ENCODE measurements at places on chromosomes 6 and 20. TPM values are rescaled to one million over a fixed set of nuclear protein-coding genes. Genes with fewer than 3 reads are reported as not detected.

DNA sequence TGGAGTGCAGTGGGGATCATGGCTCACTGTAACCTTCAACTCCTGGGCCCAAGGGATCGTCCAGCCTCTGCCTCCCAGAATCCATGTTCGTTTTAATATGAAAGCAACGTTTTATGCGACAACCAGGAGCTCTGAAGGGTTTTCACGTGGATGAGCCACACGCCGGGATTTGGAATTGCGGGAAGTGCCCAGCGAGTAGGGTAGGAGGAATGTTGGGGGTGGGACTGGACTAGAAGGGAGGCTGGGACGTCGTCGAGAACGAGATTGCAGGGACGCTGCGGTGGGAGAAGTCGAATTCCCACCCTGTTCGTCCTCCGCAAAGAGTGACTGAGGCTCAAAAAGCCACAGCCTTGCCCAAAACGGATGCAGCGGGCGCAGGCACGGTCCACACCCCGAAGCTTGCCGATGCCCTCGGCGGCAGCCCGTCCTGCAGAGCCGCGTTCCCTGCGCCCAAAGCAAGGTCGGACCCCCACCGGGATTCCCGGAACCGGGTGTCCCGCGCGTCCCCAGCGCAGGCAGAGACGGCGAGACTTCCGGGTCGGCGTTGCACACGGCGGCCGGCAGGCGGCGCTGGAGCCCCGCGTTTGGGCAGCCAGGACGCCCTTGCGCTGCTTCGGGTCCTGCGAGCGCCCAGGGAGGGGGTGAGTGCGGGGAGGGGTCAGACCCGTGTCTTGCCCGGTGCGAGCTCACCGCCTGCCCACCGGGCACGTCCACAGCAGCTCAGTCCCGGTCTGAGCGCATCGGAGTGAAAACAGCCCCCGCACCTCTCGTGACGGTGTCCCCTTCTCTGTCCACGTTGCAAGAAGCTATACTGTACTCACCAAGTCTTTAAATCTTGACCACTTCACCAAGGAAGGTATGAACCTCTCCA is 87.8 kb downstream of the DHX35 start:
- DNase-seq = no peak

GRCh38 chr6:2384528-2384927 is 139.1 kb upstream of the GMDS start:
- no peak for DNase-seq

GRCh38 chr20:54355631-54356280 is 119.6 kb upstream of the DOK5 start:
- no peak for DNase-seq

Gene C6orf141
- 12.3 TPM for total RNA-seq

Gene CLPSL1
- total RNA-seq = not detected

DNA sequence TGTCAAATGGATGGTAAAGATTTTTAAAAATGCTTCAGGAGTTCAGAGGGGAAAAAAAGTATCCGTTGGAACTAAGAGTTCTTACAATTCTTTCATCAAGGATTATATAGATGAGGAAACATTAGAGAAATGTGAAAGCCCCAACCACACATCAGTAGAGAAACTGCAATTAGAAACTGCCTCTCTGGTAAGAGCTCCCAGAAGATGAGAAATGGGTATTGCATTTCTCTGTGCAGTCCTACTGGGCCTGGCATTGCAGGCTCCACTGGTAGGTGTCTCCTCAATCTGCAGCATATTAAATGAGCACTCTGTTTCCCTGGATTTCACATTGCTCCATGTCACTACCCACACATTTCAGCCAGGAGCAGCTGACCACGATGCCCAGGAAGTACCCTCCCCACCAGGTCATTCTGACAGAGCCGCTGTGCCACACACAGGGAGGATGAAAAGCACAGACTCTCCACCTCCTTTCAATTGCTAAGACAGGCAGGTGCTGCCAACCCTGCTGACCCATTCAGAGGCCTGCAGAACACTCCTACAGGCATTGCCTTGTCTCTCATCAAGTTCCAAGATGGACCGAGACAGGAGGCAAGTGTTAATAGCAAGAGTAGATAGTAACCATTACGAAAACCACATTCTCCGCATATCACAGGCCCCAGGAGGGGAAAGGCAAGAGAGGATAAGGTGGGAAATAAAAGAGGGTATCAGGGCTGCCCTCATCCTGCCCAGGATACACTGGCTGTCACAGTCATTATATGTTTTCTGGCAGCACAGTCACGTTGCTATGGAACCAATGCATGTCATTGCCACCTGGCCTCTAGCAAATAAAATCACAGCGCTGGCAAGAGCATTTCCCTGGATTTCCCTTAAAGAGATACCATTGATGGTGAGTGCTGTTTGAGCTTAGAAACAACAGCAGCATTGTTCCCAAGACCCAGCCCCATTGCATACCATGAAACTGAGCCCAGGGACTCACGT is 241.7 kb downstream of the ATXN1 start:
- DNase-seq = no peak

DNA sequence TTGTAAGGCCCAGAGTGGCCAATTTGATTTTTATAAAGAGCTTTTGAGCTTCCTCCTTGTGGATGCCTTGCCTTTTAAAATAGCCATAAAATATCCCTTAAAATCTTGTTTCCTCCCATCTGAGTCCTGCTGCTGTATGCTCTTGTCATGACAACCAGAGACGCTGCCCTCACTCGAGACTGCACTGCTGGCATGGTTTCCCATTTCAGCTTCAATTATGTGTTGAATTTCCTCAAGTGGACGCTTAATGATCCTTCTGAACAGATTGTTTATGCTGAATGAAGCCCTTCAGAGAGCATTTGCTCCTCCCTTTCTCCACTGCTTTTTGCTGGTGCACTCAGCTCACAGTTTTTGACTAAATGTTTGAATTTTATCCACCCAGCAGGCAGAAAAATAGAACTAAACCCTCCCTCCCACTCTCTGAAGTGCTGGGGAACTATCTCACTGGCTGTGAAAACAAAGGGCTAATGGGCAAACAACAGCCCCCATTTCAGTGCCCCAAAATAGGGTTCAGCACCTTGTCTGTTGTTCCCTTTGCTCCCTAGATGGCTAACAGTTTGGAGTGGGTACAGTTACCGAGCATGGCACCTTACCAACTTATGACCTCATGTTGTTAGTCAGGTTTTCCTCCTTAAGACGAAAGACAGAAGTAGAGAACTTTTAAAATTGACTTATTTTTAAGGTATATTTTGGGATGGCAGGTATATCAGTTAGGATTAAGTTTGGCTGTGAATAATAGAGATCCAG is 45.5 kb upstream of the RNF8 start:
- DNase-seq = peak; percentile 11

GRCh38 chr6:39156801-39157200 is 41.8 kb upstream of the SAYSD1 start:
- DNase-seq = no peak

- DNase-seq = no peak
These were observed 87.2 kb downstream of the BMP7 start for GRCh38 chr20:57179265-57179664.

Gene KCNQ2
- total RNA-seq = not detected

DNA sequence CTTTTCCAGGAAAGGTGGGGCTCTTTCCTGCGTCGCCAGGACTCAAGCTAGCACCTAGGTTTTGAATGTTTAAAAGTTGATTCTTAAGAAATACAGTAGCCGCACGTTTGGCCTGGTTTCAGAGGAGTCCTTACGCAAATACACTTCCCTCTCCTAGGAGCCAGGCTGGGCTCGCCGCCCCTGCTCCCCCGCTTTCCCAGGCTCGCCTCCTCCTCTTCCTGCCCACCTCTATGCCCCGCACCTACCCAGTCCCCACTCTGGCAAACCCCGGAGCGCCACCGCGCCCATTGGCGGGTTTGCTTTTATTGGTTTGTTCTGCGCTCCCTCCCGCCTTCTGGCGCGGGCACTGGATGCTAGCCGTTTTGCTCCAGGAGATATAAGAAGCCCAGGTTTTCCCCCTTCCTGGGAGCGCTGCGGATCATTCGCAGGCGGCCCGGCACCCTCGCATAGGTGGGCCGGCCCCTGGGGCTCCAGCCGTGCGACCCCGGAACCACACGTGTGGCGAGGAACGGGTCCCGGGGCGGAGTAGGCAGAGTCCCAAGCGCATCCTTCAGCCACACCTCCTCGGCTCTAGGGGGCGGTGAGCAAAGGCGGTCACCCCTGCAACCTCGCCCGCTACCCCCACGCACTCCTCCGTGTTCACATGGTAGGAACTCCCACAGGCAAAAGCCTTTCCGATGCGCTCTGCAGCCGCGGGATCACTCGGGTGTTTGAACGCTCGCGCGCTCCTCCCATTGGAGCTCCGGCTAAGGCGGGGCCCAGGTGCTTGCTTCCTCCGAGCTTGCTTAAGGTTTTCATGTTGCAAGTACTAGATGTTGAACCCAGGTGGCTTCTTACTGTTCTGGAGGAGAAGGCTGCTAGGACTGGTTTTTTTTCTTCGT is 119.0 kb downstream of the RTN4IP1 start:
- peak; percentile 52 for DNase-seq

DNA sequence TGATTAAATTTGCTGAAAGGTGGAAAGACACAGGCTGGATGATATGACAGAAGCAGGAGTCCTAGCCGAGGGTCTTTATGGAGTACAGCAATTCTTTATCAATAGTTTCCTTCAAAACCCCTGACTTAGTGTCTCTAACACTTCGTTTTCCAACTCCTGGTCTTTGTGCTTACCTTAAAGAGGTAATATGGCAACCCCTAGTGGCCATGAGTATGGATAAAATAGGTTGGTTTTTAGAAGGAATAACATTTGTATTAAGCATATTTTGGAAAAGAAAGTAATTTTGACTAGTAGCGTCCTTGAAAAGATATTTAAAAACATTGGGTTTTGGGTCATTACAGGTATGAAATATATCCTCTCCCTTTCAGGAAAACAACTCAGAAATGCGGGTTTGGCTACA is 51.9 kb downstream of the VGLL2 start:
- no peak for DNase-seq

GRCh38 chr6:73176057-73176456 is 49.2 kb downstream of the KHDC1L start:
- no peak for DNase-seq

DNA sequence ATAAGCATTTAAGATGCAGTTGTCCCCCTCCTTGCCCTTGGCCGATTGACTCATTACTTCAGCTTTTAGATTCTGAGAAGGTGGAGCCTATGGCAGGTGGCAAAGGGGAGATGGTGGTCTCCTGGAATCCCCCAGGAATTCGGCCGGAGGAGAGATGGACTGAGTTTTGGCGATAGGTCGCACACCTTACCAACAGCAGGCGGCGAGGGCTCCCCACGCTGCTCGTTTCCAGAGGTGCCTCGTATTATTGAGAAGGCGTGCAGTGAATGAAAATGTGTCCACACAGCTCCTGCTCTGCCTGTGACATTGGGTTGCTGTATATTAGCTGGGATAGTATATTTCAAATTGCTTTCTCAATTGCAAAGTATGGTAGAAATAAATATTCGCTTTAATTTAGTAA is 224.5 kb downstream of the ARID1B start:
- DNase-seq = no peak

GRCh38 chr6:12490904-12491571 is 200.9 kb downstream of the EDN1 start:
- DNase-seq = peak; percentile 12

DNA sequence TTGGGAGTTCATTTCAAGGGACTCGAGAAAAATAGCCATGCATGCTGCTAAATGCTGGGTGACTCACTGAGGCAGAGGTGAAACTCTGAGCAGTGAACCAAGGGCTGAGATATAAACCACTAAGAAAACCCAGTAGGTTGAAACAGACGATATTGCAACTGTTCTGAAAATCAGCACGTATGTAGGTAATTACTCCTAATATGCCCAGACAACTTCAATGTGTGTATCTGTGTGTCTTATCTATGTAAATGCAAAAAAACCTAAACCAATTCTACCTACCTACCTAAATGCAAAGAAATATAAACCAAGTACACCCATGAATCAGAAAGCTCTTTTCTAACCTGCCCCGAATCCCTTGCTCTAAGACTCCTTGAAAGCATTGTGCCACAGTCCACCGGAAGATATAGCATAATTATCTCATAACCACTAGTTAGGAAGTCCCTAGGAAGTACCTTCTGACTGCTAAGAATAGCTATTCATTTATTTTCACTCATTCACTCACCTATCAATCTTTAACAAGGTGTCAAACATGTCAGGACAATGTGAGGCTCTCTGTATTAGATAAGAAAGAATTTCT is 458.7 kb upstream of the RUNX2 start:
- no peak for DNase-seq

Gene GJA10
- total RNA-seq = not detected

- no peak for DNase-seq
These were observed 14.3 kb downstream of the CUL9 start for GRCh38 chr6:43196337-43196736.

DNA sequence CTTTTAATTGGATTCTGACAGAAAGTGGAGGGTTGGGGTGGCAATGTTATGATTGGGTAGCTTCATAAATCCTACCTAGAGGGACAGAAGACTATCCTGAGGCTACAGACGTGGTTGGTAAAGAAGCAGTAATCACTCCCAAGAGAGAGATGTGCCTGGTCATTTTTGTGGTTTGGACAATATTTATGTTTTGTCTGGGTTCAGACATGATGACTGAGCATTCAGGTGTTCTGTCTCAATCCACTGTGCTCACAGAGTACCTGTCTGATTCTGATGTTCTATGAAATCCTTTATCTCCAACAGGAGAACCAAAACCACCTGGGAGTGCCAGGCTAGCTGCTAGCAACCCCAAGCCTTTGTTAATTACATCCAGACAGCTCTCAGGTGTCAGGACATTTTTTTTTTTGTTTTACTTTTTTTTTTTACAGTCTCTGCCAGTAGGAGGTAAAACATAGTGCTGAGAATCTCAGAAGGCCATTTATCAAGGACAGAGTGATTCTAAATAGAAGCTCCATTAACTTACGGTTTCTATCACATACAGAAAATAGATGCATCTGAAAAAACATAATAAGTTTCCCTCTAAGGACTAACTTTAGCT is 1.6 kb upstream of the HLA-DQA1 start:
- DNase-seq = no peak

DNA sequence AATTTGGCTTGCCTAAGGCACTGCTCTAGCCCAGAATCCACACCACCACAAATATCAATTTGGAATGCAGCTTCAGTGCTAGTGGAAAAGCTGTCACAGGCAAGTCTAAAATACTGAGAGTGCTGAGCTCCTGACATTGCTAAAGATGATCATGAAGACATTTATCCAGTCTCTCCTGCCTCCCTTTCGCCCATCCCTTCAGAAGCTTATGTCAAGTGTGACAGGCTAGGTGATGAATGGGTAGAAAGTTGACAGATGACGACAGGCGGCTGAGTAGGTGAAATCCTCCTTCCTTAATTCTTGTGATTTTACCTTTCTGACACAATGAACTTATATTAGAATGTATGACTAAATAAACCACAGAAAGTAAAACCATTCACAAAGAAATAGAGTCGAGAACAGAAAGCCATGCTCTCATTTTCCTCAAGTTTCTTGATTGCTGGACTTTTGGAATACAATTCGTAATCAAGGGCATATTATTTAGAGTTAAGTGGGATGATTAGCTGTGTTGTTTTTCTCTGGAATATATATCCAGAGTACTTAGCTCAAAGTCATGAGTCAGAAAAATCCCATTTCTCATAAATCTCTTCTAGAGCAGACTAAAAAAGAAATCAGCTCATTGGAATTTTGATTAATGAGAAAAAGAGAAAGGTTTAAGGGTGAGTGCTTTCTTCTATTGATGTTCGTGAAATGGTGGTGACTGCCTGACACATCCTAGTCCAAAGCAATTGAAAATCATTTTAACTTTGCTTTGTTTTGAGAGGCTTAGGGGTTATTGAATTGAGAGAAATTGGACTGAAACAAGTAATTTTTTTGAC is 1228.2 kb upstream of the CITED2 start:
- DNase-seq = no peak

GRCh38 chr6:99184696-99185095 is 164.8 kb downstream of the FAXC start:
- peak; percentile 49 for DNase-seq

- DNase-seq = no peak
These were observed 23.8 kb upstream of the SAMHD1 start for GRCh38 chr20:36975099-36975818.

- no peak for DNase-seq
These were observed 152.1 kb downstream of the LY86 start for GRCh38 chr6:6740595-6740994.
